ENCODE measurements at places on chromosomes 3 and 15. TPM values are rescaled to one million over a fixed set of nuclear protein-coding genes. Genes with fewer than 3 reads are reported as not detected.

The MINAR1 gene
- 1.9 TPM for total RNA-seq

GRCh38 chr3:159914426-159914825 lies 74.2 kb upstream of the IL12A start:
- DNase-seq: no peak

DNA sequence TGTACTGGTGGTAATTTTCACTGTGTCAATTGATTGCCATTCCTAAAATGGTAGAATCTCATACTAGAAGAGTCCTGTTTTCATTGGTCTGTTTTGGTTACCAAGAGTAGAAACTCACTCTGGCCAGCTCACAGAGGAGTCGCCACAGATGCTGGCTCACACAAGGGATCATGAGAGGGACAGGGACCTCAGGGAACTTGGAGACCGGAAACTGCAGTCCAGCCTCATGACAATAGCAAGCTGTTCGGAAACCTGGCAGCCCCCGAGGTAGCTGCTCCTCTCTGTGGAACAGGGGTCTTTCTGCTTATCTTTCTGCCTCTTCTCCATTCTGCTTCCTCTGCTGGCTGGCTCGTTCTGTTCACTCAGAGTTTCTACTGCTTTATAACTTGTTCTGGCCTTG lies 192.9 kb downstream of the PLCL2 start:
- DNase-seq: no peak

The SCG3 gene
- not detected for total RNA-seq

The ANKRD63 gene
- 0.89 TPM for total RNA-seq

Measured in HCT116 (cell line).